Panc1 (cell line): ENCODE measurements at places on chromosomes 3 and 15. TPM values are rescaled to one million over a fixed set of nuclear protein-coding genes. Genes with fewer than 3 reads are reported as not detected.

DNAH12 gene
- 0.21 TPM for total RNA-seq

DNA sequence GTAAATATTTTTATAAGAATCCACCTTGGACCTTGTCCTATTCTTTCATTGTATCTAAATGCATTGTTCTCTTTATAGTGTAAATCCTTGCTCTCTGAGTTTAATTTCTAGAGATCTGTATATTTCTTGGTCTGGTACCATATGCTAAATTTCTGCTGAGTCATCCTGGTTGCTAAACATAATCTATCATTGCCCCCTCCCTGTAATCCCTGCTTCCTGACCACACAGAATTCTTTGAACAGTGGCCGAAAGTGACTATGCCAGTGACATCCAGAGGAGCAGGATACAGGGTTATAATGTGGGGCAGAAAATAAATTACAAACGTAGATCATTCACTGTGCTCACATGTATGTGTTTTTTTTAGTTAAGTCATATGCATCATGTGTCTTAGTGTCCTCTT lies 143.1 kb downstream of the DIPK2A start:
- DNase-seq, result no peak

DNA sequence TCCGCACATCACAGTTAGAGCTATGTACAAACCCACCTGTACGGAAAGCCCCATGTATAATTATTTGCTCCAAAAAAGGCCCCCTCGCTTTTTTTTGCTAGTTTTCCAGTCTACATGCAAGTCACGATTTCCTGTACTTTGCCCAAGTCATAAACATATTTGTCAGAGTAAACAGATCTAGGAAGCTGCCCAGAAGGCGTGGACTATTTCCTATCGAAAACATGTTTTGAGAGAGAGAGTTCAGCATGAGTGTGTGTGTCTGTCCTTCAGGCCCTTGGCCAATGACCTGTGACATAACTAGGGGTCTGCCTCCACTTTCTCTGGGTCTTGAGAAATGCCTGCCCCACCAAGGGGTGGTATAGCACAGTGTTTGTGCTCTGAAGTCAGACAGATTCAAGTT lies 72.7 kb upstream of the HACD2 start:
- DNase-seq, result no peak

GRCh38 chr3:61637088-61638051 lies 76.0 kb downstream of the PTPRG start:
- no peak for DNase-seq

DNA sequence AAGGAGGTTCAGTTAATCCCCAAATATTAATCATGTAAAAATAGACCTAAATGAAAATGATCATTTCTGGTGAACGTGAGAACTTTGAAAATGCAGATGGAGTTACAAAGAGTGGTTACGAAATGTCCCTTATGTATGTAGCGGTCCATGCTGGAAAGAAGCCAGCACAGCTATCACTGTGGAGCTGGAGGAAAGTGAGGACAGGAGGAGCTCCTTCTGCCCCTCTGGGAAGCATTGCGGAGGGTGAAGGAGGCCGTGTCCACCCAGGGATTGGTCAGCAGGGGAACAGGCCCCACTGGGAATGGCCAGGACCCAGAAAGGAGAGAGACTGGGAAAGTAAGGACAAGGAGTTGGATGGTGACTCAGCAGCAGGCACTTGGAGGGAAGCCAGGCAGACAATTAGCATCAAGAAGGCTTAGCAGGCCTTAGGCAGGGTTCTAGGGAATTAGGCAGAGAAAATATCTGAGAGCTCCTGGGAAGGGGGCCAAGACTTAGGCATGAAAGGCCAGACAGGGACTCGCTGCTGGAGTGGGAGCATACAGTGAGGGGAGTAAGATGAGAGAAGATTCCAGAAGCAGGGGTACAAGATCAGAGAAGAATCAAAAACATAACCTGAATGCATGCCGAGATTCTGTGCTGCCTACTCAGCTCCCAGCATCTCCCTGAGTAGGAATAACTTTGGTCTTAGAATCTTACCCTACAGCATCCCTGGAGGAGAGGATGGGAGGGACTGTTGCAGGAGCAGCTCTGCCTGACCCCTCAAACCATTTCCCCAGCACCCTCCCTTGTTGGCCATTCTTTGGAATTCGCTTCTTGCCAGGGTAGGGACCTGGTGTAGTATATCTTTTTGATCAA lies 171.0 kb upstream of the UMPS start:
- no peak for DNase-seq

DNA sequence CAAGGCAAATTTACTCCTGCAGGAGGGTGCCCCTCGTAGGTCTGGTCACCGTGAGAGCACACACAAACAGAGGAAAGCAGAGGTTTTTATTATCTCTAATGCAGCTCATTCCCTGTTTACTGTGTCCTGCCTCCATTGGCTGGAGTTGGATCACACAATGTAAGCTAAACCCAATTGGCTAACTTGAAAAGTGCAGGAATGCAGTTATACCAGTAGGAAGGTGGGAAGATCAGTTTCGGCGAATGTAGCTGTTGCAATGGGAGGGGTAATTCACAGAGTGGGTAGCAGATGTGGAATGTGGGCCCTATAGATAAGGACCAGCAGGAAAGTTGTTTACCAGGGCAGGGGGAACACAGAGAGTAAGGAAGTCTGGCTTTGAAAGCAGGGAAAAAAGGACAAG lies 42.5 kb upstream of the NPAP1 start:
- no peak for DNase-seq
